Activated CD8-positive, alpha-beta memory T cell treated with anti-CD3 and anti-CD28 coated beads, Interleukin-2, amount 10 ng/mL, durations not matched to agents 7 days and 5 days (primary cell): ENCODE measurements at places on chromosomes 6 and 20. TPM values are rescaled to one million over a fixed set of nuclear protein-coding genes. Genes with fewer than 3 reads are reported as not detected.

DNA sequence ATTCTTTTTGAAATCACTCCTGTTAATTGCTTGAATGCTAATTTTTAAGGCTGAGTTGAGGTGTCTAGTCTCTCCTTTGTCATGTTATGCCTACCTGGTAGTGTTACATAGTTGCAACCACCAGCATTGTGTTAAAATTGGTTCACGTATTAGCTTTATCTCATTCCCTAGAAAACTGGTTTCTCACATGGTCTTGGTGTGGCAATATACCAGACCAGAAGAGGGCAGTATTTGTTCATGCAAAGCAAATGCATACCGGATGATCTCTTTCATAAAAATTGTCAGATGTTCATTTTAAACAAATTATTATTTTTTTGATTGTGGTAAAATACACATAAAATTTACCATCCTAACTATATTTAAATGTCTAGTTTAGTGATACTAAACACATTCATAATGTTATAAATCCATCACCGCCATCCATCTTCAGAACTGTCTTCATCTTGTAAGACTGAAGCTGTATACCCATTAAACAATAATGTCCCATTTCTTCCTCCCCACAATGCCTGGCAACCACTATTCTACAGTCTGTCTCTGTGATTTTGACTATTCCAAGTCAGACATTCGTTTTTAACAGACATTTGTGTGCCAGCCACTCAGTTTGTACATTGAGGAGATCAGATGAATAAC, 92.8 kb downstream of the ATRN start:
- DNase-seq: no peak

DNA sequence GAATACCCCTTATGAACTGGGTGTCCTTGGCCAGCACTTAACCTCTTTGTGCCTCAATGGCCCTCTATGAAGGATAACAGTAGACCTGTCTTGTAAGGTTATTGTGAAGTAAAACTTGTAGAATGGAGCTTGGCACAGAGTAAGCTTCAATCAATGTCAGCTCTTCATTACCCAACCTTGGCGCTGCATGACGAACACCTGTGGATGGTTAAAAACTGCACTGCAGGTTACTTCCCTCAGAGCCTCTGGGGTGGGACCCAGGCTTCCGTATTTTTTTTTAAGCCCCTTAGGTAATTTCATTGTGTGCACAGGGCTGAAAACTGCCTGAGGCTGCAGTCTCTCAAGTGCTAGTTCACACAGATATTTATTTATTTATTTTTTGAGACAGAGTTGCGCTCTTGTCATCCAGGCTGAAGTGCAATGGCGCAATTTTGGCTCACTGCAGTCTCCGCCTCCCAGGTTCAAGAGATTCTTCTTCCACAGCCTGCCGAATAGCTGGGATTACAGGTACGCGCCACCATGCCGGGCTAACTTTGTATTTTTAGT, 42.8 kb upstream of the SLC23A2 start:
- no peak for DNase-seq

Gene UNC5CL
- 1.3 TPM for total RNA-seq

GRCh38 chr6:39669207-39669972, 55.8 kb downstream of the KIF6 start:
- DNase-seq: no peak

- DNase-seq: no peak
Measured at GRCh38 chr6:115487331-115487730, 573.4 kb downstream of the FRK start.

DNA sequence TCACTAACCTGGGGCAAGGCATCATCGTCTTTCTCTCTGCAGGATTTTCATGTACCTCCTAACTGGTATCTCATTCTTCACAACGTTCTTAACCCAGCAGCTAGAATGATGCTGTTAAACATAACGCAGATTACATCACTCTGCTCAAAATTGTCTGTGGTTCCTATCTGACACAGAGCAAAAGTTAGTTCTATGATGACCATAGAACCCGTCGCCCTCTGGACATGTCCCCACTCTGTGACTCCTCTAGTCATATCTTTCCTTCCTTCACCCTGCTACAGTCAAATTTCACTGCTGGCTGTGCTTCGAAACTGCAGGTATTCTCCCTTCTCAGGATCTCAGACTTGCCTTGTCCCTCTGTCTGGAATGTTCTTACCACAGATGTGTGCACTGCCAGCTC, 87.4 kb upstream of the TPD52L1 start:
- no peak for DNase-seq

Gene C6orf132
- 0.18 TPM for total RNA-seq

Gene C6orf163
- 1.8 TPM for total RNA-seq

- DNase-seq: no peak
Measured at GRCh38 chr6:4603291-4603690, 172.9 kb upstream of the CDYL start.

- no peak for DNase-seq
Measured at GRCh38 chr20:34042262-34042661, 48.6 kb downstream of the RALY start.

Gene DNMT3B
- total RNA-seq: 4.7 TPM

- no peak for DNase-seq
Measured at GRCh38 chr20:535958-536357, 7.6 kb downstream of the CSNK2A1 start.

DNA sequence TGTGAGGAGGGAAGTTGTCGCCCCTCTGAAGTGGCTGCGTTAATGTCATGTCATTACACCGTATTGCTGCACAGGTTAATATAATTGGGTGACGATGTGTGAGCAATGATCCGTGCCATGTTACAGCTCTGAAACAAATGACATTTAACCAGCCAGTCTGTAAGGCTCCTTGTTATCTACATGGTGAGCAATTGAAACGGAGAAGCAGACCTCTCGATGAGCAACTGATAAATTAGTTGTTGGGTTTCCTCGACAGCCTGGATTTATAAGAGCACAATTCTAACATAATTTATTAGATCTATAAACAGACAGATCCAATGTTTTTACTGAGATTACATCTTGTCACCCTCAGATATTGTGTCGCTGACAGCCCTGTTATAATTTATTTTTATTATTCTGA, 49.9 kb upstream of the MAFB start:
- DNase-seq: no peak

Gene FGD2
- total RNA-seq: 26.3 TPM

Gene NTSR1
- not detected for total RNA-seq

DNA sequence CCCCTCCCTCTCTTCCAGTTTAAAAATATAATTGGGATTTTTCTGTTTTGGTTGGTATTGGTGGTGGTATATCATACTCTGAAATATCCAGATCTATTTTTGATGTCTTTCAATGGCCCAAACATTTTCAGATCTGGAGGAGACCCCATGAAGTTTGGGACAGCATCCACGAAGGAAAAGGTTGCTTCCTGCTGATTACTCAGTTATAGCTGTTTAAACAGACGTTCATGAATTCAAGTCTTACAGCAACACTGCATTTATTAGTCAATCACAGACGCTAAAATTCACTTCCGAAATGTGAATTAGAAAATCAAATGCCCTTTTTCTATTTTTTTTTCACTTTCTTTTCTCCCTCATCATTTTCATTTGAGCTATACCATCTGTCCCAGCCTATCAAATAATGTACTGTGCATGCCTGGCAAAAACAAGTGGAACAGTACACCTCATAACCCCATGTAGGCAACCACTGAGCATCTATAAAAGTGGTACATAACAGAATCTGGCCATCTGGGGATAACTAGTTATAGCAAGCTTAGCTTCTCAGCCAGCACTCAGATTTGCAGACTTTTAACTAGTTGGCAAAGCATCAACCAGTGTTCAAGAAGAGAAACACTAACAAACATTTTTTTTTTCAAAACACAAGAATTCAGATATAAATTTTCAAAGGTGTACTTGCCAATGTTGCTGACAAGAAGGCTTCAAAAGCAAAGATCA, 124.5 kb downstream of the HIVEP2 start:
- no peak for DNase-seq

DNA sequence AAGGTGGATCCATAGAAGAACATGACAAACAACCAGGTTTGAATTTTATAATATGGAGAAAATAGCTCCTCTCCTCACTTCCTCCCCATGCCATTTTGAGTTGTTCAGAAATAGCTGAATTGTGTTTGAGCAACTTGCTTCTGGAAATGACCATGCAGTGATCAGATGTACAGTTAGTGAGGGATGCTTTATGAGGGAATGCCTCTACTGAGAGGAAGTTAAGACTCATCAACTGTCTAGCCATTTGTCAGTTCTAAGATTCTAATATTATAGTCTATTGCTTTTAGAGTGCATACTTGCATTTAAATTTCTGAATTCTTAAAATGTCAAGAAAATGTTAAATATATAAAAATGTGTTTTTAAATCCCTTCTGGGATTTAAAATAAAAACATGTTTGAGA, 3.8 kb downstream of the LAMA2 start:
- DNase-seq: no peak

- DNase-seq: no peak
Measured at GRCh38 chr6:34259529-34260069, 10.8 kb upstream of the SMIM29 start.

DNA sequence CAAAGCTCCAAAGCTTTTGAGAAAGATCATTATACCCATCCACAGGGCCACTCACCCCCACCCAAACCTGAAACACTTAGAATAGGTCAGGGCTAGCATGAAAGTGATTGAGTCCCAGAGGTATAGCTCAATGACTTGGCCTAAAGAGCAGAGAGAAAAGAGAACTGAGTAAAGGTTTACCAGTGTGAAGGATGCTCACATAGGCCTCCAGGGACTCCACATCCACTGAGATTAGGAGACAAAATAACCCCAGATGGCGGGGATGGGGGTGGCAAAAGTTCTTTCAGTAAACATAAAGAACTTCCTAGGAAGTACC, 12.2 kb downstream of the SAYSD1 start:
- DNase-seq: no peak

- DNase-seq: no peak
Measured at GRCh38 chr20:22523499-22524392, 60.6 kb downstream of the FOXA2 start.
